ENCODE measurements at places on chromosomes 11 and 22.

DNA sequence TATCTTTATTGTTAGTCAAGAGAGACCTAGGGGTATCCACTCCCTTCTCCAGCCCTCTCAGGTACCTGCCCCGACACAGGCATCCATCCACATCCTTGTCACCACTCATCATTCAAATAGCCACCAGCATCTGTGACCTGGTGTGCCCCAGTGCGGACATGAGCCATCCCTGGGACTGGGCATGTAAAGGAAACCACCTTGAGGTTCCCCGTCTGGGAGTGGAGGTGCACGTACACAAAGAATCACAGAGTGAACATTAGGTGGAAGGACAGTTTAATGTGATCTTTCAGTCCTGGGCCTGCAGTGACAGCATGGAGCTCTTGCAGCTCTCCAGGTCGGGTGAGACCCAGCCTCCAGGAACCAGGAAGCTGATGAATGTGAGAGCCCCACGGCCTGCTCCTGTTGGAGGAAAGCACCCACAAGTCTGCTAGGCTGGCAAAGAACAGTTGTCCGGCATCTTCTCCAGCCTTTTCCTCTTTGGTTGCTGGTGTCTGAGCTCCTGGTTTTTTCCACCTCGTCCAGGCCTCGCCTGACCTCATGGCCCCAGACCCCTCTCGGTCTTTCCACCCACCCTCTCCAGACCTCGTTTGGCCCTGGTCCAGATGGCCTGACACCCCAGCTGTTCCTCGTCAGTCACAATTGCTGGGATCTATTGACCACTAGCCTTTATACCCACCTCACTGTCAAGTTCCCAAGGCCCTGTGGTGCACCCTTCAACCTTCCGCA lies 16.5 kb downstream of the PSMD13 start:
- DNase-seq = no peak

- DNase-seq = no peak
Observed at GRCh38 chr22:39980596-39980995, 14.2 kb upstream of the FAM83F start.

GRCh38 chr11:36411202-36411640 lies 98.9 kb downstream of the TRAF6 start:
- no peak for DNase-seq

DNA sequence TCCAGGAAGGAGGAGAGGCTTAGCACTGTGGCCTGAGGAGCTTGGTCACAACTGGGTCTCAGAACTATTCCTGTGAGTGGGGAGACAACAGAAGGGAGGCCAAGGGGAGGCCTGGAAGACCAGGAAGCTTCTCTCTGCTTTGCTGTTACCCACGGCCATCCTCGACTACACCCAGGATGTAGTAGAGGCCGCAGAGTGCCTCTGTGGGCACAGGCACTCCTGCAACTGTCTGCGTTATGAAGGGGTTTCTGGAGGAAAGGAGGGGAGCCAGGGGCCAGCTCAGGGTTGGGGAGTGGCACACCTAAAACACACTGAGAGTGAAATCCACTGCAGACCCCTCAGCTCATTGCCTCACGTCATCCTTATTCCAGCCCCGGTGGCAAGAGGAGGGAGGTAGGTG lies 3.8 kb upstream of the MFRP start:
- no peak for DNase-seq

DNA sequence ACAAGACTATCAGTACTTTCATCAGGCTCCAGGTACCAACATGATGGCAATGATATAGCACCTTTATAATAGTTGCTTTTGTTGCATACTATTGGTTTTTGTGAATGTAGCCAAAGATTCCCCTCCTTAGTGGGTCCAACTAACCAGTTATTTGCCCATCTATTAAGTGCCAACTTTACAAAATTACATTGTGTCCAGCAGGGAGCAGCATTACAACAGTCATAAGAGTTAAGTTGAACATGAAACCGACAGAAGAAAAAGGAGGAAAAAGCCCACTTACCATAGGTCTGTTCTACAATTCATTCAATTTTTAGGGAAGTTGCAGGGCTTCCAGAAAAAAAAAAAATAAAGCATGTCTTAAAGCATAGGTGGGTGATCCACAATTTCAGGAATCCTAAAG lies 21.6 kb downstream of the IMMP1L start:
- no peak for DNase-seq

DNA sequence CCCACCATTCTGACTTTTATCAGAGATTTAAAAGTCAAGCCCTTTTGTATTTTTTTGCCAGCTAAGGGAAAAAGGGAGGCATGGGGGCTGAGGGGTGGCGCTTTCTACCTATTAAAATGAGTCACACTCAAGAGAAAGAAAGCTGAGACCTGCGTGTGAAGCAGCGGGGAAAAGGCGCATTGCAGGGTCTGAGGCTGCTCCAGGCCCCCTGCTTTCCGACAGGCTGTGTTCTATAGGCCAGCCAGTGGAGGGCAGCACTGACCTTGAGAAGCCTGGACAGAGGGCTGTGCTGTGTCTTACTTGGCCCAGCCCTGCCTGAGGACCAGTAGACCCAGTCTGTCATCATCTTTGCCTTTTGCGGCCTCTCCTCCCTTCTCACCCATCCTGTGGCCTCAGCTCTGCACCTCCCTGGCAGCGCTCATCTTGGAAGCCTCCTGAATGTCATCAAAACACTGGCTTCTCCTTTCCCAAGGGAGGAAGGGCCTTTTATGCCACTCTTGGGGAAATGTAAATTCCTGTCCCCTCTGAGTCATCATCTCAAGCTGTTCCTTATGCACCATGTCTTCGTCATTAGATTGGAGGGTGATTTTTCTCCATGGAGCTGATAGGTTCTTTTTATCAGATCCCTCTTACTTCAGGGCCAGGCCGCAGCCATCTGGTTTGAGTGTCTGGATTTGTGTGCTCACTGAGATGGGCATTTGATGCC lies 12.6 kb upstream of the MAPK8IP1 start:
- no peak for DNase-seq

DNA sequence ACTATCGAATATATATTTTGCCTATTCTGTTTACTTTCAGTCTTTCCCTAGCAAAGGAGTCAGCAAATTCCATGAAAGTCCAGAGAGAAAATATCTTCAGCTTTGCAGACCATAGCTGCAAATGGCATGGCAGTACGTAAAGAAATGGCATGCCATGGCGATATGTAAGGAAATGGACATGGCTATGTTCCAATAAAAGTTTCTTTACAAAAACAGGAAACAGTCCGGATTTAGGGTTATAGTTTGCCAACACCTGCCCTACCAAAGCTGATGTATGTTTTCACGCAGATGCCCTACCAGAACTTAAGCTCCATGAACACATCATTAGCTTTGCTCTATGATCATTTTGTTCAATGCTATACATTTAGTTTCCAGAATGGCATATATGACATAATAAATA lies 19.5 kb downstream of the KIAA0930 start:
- no peak for DNase-seq

GRCh38 chr11:10678101-10678500 lies 15.5 kb downstream of the IRAG1 start:
- no peak for DNase-seq

DNA sequence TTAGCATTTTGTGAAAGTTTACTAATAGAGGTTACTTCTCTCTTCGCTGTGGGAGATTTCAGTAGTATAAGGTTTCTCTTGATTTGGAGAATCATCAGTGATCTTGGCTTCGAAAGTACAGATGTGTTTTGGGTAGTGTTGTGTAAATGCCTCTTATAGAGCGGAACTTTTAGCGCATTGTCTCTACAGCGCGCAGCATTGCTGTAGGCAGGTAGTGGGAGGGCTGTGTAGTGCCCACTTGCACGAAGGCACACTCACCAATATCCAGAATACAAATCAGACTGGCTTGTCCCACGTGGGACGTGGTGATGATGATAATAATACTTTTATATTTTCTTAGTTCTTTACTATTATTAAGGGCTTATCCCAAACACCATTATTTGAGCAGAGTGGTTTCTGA lies 51.4 kb downstream of the FAM83F start:
- DNase-seq = no peak

GRCh38 chr22:25775531-25775930 lies 33.5 kb downstream of the MYO18B start:
- DNase-seq = no peak

GRCh38 chr11:109486129-109486528 lies 64.1 kb downstream of the C11orf87 start:
- DNase-seq = no peak

DNA sequence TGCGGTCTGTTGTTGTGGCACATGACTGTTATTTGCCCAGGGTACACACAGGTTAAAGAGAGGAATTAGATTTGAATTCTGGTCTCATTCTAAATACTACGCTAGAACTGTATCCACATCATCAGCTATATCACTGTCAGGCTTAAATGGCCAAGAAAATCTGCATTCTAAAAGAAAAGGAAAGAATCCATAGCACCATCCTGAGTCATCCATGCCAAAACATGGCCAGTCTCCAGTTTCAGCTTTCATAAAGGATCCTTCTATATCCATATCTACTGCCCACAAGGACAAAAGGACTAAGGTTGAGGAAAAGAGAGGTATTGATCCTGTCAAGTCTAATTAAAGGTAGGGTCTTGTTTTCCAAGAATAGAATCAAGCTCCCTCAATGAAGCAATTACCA lies 73.6 kb upstream of the GDPD4 start:
- no peak for DNase-seq

DNA sequence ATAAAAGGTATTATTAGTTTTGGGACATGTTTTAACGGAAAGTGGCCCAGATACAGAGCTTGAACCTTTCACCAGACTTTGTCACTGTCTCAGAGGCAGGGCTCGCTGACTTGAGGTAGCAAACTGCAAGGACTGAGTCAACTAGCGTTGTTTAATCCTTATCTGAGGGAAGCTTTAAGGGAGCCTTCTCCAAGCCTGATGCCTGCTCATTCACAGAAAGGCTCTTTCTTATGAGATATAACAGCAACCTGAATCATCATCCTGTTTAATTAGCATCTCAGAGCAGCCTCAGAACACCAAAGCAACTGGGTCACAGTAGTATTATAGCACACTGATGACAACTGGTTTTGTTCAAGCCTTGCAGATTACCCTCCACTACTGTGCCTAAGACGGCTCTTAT lies 54.2 kb upstream of the CYP2D6 start:
- no peak for DNase-seq

DNA sequence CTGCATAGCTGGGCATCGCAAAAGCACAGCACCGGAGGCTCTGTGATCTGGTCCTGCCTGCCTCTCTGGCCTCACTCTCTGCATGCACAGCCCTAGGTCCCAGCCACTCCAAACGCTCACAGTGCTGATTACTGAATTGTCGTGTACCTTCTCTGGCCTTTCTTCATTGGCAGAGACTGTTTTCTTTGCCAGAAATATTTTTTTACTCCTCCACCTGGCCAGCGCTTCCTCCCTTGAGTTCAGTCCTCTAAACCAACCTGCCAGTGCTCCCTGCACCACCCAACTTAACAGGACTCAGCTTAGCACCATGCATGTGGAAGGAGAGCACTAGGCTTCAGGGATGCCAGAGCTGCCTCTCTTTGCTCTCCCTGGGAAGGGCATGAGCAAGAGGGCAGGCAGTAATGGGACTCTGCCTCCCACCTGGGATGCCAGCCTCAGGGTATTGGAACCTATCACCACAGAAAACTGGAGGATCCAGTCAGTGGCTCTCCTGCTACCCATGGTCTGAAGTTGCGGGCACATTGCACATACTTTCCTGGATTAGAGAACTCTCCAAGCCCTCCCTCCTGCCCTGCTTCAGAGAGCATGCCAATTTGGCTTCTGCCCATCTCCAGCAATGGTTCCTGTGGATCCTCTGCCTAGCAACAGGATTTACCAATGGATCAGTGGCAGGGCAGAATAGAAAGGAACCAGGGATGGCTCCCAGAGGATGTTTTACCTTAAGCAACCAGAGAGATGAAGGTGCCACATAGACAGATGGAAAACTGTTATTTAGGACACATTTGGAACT lies 37.0 kb upstream of the GNAZ start:
- no peak for DNase-seq

Measured in cortex of kidney (tissue), 1 donor.